Thymus (tissue), 14 donors: ENCODE measurements at places on chromosomes 6 and 20. TPM values are rescaled to one million over a fixed set of nuclear protein-coding genes. Genes with fewer than 3 reads are reported as not detected.

KCNK16 gene
- not detected for total RNA-seq

- no peak overlapping the region for H3K4me3 ChIP-seq
- no peaks in the 10 kb centered on the region for H3K27me3 ChIP-seq
- no peak for DNase-seq
- no peaks in the 10 kb centered on the region for H3K4me1 ChIP-seq
- no peak overlapping the region for H3K27ac ChIP-seq
- H3K36me3 ChIP-seq, result peaks cover 4% of the 10 kb centered on the region
Measured at GRCh38 chr6:73624896-73625295, 28.9 kb downstream of the SLC17A5 start.

DNA sequence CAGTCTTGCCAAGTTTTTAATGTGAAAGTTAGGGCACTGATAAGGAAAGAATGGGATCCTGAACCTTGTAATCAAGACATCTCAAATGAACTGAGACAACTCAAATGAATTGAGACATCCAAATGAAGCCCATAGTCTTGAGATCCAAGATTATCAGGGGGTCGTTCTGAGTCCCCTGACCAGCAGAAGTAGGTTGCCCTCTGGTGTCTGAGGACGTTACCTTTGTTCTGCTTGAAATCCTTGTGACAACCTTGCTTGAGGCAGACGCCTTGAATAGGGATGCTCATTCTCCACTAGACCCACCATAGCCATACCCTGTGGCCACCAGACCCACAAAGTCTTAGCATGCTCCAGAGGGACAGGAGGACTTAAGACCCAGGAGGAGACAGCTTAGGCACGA is 37.7 kb downstream of the ZBTB9 start:
- H3K36me3 ChIP-seq, result no peaks in the 10 kb centered on the region
- H3K27me3 ChIP-seq, result no peaks in the 10 kb centered on the region
- no peak overlapping the region for H3K4me3 ChIP-seq
- no peaks in the 10 kb centered on the region for H3K4me1 ChIP-seq
- H3K27ac ChIP-seq, result no peak overlapping the region

- DNase-seq, result no peak
- no peak overlapping the region for H3K27ac ChIP-seq
- H3K4me3 ChIP-seq, result no peak overlapping the region
- no peaks in the 10 kb centered on the region for H3K27me3 ChIP-seq
- H3K36me3 ChIP-seq, result no peaks in the 10 kb centered on the region
- H3K4me1 ChIP-seq, result no peaks in the 10 kb centered on the region
Measured at GRCh38 chr20:11881449-11881848, 36.2 kb upstream of the BTBD3 start.

GRCh38 chr6:27693766-27694546 is 218.2 kb downstream of the OR2B2 start:
- H3K27me3 ChIP-seq, result peaks cover 19% of the 10 kb centered on the region
- H3K4me1 ChIP-seq, result peaks cover 4% of the 10 kb centered on the region
- peak; percentile 35 for DNase-seq
- H3K36me3 ChIP-seq, result no peaks in the 10 kb centered on the region
- H3K4me3 ChIP-seq, result peak overlapping the region; percentile 87
- peak overlapping the region; percentile 40 for H3K27ac ChIP-seq
